ENCODE measurements at places on chromosomes 2 and 18. TPM values are rescaled to one million over a fixed set of nuclear protein-coding genes. Genes with fewer than 3 reads are reported as not detected.
A peak's percentile ranks its signal among the peaks of the same experiment; 100 is the strongest.

ARHGAP15 gene
- 7.1 TPM for total RNA-seq

FAM117B gene
- total RNA-seq: 5.0 TPM

NPHP1 gene
- total RNA-seq: 6.3 TPM

BARD1 gene
- 15.6 TPM for total RNA-seq

DNA sequence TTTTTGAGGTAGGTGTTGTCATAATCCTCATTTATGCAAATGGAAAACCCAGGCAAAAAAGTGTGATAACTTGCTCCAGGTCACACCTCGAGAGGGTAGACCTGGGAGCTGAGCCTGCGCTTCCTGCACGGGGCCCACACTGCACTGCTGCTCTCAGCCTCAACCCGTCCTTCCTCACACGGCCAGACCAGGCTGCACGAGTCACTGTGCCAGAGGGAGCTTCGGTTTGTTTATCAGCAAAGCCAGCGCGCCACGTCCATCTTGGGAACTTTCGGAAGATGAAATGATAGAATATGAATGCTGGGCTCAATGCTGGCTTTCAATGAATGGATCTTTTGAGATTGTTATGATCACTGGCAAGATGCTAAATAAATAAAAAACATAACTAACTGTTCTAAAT lies 14.4 kb downstream of the COPS9 start:
- peak; percentile 86 for DNase-seq

DNA sequence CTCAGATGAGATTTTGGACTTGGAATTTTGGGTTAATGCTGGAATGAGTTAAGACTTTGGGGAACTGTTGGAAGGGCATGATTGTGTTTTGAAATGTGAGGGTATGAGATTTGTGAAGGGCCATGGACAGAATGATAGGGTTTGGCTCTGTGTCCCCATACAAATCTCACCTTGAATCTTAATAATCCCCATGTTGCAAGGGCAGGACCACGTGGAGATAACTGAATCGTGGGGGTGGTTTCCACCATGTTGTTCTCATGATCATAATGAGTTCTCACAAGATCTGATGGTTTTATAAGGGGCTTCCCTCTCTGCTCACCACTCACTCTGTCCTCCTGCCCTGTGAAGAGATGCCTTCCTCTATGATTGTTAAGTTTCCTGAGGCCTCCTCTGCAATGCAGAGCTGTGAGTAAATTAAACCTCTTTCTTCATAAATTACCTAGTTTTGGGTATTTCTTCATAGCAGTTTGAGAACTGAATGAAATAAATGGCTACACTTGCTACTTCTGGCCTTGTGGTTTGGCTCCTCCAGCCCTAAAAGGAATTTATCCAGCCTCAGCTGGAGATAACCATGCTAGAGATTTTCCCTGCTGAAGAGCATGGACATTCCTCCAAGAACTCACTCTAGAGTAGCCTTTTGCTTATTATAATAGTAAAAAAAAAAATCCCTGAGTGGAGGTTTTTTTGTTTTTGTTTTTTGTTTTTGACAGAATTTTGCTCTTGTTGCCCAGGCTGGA lies 144.3 kb upstream of the TFPI start:
- DNase-seq: no peak

GRCh38 chr2:75573145-75573878 lies 12.6 kb upstream of the EVA1A start:
- DNase-seq: no peak

DNA sequence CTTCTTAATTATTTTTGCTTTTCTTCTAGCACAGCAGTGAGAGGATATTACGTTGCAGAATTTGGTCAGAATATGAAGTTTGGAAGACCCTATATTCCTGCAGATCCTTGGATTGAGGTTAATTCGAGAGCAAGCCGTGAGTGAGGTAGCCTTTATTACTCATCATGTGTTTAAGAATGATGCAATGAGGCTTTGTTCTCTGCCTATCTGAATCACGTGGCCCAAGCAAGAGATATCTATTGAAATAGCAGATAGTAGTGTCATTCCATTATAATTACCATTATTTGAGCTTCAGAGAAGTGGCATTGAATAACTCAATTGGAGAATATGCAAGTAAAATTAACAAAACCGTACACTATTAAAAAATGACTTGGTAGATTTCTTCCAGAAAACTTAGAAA lies 641.1 kb downstream of the TMEM182 start:
- no peak for DNase-seq

- no peak for DNase-seq
Observed at GRCh38 chr2:105711394-105711793, 33.3 kb upstream of the NCK2 start.

GRCh38 chr2:62787386-62787785 lies 81.9 kb downstream of the EHBP1 start:
- no peak for DNase-seq

DNA sequence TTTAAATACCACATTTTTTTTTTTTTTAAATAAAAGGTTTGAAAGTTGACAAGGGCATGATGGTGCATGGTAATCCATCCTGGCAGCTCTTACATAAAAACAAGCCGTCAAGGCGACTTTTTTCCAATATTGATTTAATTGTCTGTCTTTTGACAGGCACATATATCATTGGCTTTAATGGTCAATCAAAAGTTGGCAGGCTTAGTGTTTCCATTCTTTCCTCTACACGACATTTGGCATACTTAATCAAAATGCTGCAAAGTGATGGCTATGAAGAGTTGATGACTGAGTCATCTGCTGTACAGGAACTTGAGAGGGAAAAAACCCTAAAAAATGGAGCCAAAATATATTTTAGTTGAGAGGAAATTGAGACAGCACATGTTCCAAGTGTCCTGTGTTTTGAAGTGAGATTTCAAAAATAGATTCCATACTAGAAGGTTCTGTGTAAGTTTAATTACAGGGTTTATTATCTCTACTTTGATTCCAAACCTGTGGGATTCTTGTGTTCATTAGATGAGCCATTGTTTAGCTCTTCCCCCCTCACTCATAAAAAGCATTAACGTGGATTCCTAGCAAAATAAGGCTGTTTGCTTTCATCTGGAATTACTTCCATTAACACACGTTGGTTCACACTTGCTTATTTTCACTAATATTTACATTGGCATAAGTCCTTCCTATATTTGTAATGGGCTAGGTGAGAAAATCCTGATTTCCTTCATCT lies 3.2 kb downstream of the TSHZ1 start:
- DNase-seq: no peak

DNA sequence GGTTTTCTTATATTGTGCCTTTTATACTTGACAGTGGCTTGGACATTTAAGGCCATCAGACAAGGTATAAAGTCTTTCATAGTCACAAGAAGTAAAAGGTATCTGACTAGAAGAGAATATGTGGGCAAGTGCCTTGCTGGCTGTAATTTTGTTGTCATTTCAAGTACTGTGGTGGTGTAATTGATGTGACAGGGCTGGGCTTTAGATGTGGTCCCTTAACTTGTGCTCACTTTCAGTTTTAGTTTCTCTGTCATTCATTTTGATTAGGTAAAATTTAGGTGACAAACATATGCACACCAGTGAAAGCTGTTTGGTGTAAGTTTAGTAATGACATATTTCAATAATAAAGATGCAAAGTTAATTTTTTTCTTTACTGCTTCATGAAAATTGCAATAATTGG lies 31.2 kb upstream of the TBR1 start:
- DNase-seq: no peak

DNA sequence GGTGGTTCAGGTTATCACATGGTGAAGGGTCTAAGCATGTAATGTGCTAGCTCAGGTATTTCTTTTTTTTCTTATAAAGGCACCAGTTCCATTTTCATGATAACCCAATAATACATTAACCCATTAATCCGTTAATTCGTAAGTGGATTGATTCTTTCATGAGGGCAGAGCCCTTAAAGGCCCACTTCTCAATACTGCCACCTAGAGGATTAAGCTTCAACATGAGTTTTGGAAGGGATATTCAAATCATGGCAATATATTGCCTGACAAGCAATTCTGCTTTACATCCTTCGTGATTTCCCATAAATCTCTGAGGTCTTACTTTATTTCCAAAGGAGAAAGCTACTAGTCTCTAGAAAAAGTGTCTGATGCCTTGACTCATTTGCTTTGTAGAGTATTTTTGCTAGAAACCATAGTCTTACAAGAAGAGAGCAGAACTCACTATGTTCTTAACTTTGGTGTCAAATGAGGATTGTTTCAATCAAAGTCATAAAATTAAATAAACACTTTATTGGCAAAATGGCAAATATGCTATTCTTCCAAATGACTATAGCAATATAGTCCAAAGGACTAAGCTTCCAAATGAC lies 271.3 kb downstream of the KCNS3 start:
- DNase-seq: no peak

All from esophagus muscularis mucosa (tissue), 4 donors.